Stimulated activated CD4-positive, alpha-beta T cell treated with anti-CD3 and anti-CD28 coated beads, TNF-alpha, amount 100 ng/mL, for 1 hour (primary cell): ENCODE measurements at places on chromosomes 1 and 21.

- DNase-seq: no peak
Observed at GRCh38 chr1:18230840-18231239, 123.2 kb downstream of the IGSF21 start.

DNA sequence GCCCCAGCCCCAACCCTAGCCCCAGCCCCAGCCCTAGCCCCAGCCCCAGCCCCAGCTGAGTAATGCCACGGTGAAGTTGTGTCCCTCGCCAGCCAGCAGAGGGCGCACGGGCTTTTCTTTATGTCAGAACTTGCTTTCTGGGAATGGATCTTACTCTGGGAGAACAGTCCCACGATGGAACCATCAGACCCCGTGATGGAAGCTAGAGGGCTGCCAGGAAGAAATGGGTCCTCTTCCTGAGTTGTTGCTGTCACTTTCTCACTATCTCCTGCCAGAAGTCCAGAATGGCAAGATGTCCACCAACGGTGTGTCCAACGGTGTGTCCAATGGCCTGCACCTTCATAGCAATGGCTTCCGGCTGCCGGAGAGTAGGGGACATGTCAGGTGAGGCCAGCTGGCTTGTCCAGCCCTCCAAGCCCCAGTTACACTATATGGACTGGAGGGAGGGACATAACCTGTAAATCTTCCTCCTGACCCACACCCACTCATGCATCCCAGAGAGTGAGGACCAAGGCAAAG, 25.1 kb upstream of the TMEM222 start:
- peak; percentile 17 for DNase-seq

GRCh38 chr1:25763493-25763892, 36.5 kb upstream of the SELENON start:
- no peak for DNase-seq

GRCh38 chr1:145991735-145992412, 4.5 kb downstream of the TXNIP start:
- DNase-seq: no peak

DNA sequence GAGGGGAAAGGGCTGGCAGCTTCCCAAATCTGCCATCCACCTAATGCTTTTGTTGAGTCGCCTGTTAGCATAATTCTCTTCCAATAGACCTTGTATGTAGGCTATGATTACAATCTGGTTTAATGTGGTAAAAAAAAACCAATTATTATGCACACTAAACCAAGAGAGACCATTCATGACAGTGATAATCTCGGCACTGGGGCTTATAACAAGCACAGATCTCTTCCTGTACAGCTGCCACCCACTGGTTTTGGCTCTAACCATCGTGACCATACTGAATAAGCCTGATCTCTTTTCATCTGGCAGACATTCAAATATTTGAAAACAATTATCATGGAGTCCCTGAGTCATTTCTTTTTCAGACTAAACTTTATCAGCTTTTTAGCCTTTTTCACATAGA, 12.0 kb upstream of the SYT14 start:
- no peak for DNase-seq

GRCh38 chr21:46618738-46619379, 14.0 kb upstream of the S100B start:
- no peak for DNase-seq

DNA sequence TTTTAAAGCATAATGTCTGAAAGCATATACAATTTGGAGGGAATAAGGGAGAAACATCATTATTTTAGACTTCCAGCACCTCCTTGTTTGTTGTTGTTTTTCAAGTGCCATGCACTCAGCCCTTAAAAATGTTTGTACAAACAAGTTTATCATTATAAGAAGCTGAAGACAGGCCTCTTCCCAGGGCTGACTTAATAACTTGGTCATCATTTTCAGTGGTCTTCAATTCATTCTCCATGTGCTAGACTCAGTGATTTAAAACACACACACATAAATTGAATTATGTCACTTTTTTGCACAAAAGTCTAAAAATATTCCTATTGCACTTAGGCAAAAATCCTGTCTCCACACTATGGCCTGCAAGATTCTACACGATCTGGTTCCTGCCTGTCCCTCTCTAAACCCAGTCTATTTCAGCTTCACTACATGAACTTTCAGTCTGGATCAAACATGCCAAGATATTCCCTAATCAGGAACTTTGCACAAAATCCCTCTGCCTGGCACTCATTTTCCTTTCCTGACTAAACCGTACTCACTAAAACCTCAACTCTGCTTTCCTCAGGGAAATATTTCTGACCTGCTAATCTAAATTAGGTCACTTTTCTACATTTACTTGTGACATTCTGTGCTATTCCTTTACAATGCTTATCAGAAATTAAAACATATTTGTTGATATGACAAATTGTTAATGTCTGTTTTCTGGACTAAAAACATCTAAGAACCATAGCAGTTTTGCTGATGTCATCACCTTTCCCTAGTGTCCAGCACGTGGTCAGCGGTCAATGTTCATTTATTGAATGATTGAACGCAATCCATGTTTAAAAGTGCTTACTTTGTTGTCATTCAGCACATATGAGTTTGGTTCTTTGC, 14.8 kb upstream of the GBP5 start:
- DNase-seq: no peak

GRCh38 chr21:42061195-42061985, 9.7 kb upstream of the UMODL1 start:
- no peak for DNase-seq

- no peak for DNase-seq
Observed at GRCh38 chr1:25649505-25650288, 33.1 kb downstream of the MAN1C1 start.

GRCh38 chr21:46064870-46065214, 33.1 kb upstream of the COL6A2 start:
- no peak for DNase-seq

- DNase-seq: no peak
Observed at GRCh38 chr21:43632373-43632905, 26.8 kb downstream of the HSF2BP start.

- DNase-seq: no peak
Observed at GRCh38 chr1:88549536-88549935, 134.5 kb upstream of the PKN2 start.
